Activated naive CD4-positive, alpha-beta T cell (primary cell): ENCODE measurements at places on chromosomes 7 and 10.
A peak's percentile ranks its signal among the peaks of the same experiment; 100 is the strongest.

DNA sequence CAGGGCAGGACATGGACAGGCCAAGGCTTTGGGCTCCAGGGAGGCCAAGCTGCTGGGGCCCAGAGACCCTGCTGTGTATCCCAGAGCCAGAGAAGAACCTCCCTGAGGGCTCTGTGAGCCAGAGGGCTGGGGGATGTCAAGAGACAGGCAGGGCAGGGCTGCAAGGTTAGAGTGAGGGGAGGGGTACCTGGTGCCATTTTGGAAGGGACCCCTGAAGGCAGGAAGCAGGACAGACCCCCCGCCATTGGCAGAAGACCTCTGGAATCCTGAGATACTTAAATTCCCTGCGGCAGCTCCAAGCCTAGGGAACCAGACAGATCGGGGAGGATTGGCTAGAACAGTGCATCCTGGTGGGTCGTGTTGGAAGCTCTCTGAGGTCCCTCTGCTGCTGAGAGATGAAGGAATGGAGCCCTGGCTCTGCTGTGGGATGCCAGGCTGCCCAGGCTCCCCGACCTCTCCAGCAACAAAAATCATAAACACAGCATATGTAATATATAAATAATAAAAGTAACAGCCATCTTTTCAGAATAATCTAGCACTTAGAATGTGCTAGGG lies 75.0 kb downstream of the LHPP start:
- DNase-seq, result no peak

GRCh38 chr10:99557044-99557443 lies 24.3 kb downstream of the NKX2-3 start:
- no peak for DNase-seq

GRCh38 chr10:30219971-30220751 lies 128.9 kb downstream of the MTPAP start:
- no peak for DNase-seq

DNA sequence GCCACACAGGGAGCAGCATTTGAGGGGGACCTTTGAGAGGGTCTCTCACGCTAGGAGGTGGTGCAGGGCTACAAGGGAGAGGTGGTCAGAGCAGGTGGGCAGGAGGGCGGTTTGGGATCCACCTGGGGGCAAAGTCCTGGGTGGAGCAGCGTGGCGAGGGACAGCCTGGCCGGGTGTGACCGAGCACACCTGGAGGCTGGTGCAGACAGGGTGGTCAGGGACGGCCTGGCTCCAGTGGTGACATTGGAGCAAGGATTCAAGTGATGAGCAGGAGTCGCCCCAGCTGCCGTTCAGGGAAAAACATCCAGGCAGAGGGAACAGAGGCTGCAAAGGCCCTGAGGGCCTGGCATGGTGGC lies 36.0 kb downstream of the CLIP2 start:
- DNase-seq, result no peak

- no peak for DNase-seq
These were observed 35.7 kb upstream of the CREB5 start for GRCh38 chr7:28376634-28377033.

DNA sequence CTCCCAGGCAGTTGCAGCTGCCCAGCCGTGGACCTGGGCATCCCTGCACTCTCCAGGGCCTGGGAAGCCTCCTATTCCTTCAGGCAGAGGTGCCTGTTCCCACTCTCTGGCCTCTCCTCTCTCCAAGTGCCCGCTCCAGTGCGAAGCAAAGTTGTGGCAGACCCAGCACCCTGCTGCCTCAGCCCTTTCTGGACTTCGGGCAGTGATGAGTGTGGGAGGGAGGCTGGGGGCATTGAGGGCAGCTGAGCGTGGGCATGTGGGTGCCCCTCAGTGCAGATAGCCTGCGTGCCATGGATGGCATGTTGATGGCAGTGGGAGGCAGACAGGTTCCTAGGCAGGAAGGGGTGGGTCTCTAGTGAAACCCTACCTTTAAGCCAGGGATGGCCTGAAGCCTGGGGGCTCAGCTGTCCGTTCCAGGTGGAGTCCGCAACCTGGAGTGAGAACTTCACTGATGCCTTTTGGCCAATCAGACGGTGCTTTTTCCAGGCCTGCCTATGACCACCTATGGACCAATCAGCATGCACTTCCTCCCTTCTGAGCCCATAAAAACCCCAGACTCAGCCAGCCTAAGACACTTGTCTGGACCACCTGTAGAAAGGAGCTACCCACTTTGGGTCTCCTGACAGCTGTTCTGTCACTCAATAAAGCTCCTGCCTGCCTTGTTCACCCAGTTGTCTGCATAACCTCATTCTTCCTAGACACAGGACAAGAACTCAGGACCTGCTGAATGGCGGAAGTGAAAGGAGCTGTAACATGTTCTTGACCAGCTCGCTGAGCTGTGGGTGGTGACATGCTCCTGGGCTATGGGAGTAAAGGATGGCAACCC lies 26.1 kb downstream of the SVIL start:
- no peak for DNase-seq

- no peak for DNase-seq
These were observed 178.5 kb downstream of the KCNMA1 start for GRCh38 chr10:77458986-77459590.

GRCh38 chr7:77980087-77980713 lies 181.6 kb downstream of the PHTF2 start:
- no peak for DNase-seq

DNA sequence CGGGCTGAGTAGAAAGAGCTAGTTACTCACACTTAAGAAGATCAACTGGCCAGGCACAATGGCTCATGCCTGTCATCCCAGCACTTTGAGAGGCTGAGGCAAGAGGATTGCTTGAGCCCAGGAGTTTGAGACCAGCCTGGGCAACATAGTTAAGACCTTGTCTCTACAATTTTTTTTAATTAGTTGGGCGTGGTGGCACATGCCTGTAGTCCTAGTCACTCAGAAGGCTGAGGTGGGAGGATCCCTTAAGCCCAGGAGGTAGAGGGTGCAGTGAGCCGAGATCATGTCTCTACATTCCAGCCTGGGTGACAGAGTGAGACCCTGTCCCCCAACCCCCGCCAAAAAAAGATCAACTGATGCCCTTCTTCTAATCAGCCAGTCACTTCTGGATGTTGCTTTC lies 74.6 kb upstream of the ATP6V0A4 start:
- DNase-seq, result no peak

GRCh38 chr10:74925708-74926107 lies 99.3 kb downstream of the KAT6B start:
- DNase-seq, result no peak

DNA sequence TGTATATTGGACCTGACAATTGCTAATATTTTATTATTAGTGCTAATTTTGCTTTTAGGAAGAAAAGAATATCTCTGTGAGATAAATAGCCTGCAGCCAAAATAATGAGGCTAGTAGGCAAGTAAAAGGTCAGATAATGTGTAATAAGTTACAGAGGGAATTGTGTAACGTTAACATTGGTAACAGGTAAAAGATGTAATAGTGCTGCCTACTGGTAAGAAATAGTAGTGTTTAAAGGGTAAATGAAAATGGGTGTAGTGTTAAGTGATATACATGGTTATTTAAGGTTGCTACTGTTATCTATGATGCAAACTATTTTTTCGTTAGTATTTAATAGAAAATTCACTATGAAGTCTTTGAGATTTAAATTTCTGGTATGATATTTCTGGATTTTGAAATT lies 9.2 kb upstream of the FOXP2 start:
- DNase-seq, result no peak

- peak; percentile 84 for DNase-seq
These were observed 9.6 kb downstream of the PSD start for GRCh38 chr10:102408728-102409603.

DNA sequence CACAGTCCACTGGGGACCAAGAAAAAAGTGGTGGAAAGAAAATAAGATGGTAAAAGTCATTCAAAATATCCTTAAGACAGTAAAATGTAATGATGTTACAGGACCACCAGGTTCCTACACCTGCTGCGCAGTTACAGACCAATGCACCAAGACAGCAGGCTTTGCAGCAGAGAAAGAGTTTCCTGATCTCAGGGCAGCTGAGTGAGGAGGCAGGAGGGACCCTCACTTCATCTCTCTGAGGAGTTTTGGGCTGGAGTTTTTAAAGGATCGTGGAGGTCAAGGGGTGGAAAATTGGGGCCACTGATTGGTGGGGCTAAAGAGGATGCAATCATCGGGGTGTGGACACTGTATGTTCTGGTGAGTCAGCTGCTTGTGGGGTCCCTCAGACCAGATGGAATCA lies 100.0 kb downstream of the BMS1 start:
- no peak for DNase-seq

GRCh38 chr10:14667781-14668180 lies 106.9 kb downstream of the FAM107B start:
- no peak for DNase-seq

DNA sequence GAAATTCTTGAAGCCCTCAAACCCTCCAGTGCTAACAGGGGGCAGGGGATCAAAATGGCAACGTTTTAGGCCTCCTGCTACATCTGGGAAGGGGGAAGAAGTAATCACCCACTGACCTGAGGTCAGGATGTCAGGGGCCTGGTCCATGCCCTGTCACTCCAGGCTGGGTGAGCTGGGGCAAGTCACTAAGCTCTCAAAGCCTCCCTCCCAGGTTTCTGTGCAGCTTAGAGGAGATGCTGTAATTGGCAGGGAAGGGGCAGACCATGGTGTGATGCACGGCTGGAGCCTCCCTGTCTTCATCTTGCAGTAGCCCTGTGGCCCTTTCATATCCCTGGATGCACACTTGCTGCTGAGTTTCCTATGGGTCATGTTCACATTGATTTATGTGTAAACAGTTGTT lies 27.2 kb downstream of the LEP start:
- DNase-seq, result no peak

GRCh38 chr10:114525368-114525949 lies 121.2 kb upstream of the AFAP1L2 start:
- no peak for DNase-seq

- no peak for DNase-seq
These were observed 146.2 kb upstream of the ASAH2 start for GRCh38 chr10:50397312-50398140.

DNA sequence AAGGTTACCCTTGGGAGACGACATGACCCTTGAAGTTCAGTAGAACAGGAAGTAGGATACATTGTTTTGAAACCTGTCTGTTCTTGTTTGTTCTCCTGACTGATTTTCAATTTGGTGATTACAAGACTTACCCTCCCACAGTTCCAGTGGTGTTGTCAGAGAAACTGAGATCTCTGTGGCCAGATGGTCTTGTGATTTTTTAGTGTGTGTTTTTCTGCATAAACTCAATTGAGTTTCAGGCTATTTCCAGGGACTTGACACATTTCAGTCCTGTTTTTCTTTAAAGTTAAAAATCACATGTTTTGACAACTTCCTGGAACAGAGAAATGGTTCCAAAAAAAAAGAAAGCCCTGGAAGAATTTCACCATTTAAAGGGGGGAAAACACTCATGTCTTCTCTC lies 22.3 kb downstream of the PIK3CG start:
- DNase-seq, result no peak

- no peak for DNase-seq
These were observed 7.6 kb upstream of the ERVW-1 start for GRCh38 chr7:92485267-92485892.

DNA sequence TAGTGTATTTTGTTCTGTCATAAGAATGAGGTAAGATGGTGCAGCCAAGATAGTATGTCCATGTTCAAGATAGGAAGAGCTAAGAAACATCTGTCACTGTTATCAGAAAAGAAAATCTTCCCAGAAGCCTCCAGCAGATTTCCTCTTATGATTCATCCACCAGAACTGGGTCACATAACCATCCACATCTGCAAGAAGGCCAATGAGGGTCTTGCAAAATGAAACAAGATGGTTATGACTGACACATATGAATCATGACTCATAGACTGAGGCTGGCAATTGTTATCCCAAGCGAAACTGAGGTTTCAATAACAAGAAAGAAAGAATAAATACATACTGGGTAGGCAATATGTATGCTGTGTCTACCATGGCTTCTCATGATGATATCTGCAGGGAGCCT lies 30.3 kb downstream of the CCNJ start:
- DNase-seq, result no peak
